ENCODE measurements at places on chromosomes 7 and 10.
A peak's percentile ranks its signal among the peaks of the same experiment; 100 is the strongest.

- DNase-seq = no peak
Measured at GRCh38 chr10:61847640-61848039, 53.9 kb upstream of the ARID5B start.

GRCh38 chr10:22701132-22701826 is 13.1 kb downstream of the PIP4K2A start:
- DNase-seq = no peak

DNA sequence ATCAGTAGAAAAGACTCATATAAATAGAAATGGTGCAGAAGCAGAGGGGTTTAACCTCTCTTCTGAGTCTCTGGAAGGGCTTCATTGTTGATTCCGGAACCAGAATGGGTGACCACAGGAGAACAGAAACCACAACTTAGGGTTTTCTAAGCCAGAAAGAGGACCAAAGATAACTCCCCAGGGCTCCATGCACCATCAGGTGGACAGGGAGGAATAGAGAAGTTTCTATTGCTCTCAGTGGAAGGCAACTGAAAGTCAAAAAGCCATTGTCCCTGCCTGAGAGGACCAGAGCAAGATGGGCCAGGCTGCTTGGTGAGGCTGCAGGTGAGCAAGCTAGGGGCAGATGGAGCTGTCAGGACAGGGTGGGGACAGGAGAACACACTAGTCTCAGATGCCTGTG is 14.6 kb upstream of the NPS start:
- no peak for DNase-seq

- DNase-seq = no peak
Measured at GRCh38 chr10:81444242-81444929, 430.6 kb upstream of the NRG3 start.

DNA sequence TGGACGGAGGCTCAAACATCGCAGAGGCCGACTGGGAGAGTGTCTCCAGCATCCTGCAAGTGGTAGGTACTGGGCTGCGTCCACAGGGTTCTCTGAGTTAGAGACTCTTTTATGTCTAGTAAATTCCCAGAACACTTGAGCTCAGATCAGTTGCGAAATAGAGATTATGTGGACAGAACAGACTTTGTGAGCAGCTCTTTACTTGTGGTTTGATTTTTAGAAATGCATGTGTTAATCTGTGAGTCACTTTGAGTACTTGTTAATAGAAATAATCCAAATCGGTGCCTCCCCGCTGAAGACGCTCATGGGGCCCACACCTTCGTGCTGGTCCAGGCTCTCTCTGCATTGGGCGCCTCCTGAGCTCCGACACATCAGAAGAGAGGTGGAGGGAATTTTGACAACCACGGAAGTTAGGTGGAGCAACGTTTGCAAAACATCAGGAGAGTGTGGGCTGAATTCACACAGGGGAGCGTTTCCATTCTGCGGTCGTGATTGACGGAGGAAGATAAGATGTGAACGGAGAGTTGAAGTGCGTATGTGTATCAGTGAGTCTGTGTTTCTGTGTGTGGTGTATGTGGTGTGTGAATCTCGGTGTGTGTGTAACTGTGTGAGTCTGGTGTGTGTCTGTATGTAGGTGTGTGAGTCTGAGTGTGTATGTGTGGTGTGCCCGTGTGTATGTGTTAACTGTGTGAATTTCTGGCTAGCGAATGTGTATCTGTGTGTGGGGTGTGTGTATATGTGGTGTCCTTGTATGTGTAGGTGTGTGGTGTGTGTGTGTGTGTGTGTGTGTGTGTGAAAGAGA is 32.1 kb downstream of the PFKP start:
- DNase-seq = no peak

GRCh38 chr7:20554072-20554471 is 61.4 kb upstream of the ABCB5 start:
- DNase-seq = no peak

- DNase-seq = no peak
Measured at GRCh38 chr10:1206101-1206500, 149.9 kb downstream of the WDR37 start.

DNA sequence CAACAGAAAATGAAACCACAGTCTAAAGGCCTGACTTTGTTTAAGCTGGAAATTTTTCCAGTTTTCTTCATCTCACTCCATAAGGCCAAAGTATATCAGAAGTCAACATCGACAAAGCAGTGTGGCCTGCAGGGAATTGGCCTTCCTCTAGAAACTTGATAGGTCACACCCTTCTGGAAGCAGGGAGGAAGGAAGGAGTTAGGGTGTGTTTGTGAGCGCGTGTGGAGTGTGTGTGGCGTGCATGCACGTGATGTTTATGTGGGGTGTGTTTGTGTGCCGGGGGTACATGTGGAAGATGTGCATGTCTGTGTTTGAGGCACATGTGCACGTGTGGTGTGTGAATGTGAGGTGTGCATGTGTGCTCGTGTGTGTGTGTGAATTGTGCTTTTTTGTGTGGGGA is 28.6 kb downstream of the ZC3HAV1 start:
- no peak for DNase-seq

DNA sequence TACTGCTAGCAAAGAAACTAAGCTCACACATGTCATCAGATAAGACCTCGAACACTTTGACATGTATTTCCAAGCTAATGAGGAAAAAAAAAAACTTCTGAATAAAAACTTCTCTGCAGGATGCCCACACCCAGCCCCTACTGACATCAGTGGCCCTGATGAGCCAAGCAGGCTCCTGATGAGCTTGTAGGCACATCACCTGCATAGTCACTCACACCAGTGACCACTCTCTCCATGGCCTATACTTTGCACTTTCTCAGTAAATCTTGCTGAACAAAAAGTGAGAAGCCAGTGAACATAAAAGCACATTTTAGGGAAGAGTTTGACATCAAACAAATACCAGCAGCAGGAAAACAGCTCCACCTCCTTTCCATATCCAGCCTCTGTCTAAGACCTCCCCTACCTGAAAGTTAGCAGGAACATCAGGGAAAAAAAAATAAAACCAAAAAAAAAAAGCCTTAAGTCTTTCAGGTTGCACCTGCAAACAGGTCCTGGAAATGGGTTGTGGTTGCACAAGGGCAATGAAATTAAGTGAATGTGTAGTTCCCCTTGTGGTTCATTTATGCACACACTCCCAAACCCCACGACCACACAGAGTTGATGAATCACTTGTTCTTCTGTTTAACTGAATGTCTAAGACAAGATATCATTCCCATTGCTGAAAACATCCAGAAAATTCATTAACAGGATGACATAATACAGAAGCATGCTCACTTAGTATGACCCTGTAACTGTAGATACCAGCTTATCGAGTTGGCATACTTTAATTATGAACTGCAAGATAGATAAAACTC is 205.2 kb upstream of the PDE1C start:
- DNase-seq = no peak

DNA sequence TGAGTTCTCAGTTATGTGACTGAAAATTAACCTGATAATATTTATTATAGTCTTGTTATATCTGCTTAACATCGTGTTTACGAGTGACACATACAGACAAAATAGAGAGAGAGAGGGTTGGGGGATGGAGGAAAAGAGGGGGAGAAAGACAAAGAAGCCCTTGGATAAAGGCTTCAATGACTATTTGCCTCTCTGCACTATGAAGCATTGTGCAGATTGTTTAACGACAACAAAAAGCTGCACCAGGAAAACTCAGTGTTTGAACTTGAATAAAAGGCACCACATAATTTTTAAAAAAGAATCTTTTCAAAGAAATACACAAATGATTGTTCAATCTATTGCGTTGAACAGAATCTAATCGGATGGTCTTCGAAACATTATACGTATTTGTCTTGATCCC is 27.8 kb downstream of the MAGI2 start:
- DNase-seq = no peak

GRCh38 chr7:16084370-16084769 is 337.0 kb downstream of the CRPPA start:
- DNase-seq = no peak

DNA sequence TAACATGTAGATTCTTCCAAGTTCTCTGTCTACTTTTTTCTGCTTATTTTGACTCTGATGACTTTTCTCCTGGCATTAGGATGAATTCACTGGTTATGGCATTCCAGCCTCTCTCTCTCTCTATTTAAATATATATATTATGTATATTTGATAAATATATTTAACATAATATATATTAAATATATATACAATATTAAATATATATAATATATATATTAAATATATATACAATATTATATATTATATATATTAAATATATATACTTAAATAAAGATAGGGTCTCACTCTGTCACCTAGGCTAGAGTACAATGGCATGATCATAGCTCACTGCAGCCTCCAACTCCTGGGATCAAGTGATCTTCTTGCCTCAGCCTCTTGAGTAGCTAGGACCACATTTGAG is 60.7 kb downstream of the ZNF783 start:
- no peak for DNase-seq

GRCh38 chr7:18940593-18941134 is 176.8 kb downstream of the TWIST1 start:
- DNase-seq = no peak

DNA sequence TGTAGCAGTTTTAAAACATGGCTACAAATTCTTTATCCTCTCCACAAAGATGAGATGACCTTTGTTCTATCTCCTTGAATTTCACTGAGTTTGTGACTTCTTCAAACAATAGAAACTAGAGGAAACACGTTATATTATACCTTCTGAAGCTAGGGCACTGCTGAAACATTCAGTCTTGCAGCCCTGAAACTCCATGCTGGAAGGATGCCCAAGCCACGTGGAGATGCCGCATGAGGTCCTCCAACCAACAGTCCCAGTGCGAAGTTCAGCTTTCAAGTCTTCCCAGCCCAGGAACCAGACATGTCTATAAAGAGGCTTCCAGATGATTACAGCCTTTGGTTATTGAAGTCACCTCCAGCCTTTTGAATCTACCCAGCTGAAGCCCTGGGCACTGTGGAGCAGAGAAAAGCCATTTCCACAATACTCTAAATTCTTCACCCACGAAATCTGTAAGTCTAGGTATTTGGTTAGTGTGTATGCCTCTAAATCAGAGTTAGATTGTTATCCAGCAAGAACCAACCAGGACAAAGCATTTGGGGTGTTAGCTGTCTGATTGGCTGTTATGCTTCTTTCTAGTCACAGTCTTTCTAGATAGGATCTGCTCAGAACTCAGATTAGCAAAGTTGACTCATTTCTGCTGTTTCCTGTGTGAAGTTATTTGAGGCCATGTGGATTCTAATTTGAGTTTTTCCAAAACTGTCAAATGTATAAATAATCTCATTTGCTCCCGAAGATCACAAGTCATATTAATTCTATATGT is 186.5 kb upstream of the TMEM72 start:
- DNase-seq = no peak

DNA sequence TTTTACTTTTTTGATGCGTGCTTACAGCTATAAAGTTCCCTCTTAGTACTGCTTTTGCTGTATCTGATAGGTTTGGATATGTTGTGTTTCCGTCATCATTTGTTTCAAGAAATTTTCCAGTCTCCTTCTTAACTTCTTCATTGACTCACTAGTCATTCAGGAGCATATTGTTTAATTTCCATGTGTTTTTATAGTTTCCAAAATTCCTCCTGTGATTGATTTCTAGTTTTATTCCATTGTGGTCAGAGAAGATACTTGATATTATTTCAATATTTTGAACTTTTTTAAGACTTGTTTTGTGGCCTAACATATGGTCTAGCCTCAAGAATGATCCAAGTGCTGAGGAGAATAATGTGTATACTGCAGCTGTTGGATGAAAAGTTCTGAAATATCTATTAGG is 75.5 kb upstream of the CREB5 start:
- no peak for DNase-seq

GRCh38 chr7:105782391-105783042 is 93.9 kb downstream of the ATXN7L1 start:
- no peak for DNase-seq

DNA sequence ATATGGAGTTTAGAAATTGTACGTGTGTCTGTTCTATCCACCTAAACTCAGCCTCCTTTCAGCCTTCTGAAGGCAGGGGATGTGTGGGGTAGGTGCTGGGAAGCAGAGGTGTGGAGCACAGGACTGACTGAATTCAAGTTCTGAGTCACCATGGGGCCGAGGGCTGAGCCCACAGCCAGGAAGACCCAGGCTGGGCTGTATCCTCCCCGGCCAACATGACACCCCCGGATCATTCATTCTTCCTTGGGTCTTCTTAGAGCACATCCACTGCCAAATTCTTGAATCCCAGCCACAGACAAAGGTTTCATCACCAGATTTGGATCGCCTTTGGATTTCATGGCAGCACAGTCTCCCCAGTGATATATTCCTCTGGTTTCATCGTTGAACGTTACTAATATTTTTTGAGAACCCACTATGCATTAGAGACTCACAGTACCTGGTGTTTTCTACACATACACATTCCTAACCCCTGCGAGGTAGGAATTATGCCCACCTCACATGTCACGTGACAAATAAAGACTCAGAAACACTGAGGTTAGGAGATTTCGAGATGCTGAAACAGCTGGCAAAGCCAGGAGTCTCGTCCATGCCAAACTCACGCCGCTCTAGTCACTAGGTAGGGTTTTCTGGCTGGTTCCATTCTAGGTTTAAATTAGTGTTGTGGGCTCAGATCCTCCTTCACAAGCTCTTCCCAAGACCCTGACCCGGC is 26.9 kb downstream of the CCDC3 start:
- DNase-seq = no peak

GRCh38 chr10:43262902-43263466 is 3.9 kb downstream of the RASGEF1A start:
- no peak for DNase-seq

DNA sequence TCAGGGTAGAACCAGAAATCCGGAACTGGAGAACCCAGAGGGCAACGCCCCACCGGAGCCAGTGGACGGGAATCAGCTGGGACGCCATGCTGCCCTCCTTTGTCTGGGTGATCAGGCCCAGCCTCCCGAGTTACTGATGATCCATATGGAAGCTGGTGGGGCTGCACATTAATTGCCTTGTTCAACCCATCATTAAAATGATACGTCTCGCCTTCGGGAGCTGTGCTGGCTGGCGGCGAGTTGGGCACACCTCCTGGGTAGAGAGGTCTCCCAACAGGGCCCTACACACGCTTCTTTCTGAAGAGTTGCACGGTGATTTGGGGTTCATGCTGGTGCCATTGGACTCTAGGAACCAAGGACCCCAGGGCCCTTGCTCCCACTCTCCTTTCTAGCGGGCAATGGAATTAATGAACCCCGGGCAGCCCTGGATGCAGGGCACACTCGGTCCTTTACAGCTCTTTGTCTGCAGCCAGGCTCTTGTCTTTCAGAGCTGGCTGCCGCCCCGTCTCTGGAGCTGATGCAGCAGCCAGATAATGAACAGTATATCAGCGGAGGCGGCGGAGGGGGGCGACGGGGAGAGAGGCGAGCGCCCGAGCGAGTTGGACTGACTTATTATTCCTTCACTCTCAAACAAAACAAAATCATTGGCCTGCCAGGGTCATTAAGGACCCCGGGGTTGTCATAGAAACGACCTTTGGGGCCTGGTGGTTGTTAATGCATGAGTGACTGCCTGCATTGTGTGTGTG is 412.2 kb upstream of the ZMIZ1 start:
- peak; percentile 32 for DNase-seq

DNA sequence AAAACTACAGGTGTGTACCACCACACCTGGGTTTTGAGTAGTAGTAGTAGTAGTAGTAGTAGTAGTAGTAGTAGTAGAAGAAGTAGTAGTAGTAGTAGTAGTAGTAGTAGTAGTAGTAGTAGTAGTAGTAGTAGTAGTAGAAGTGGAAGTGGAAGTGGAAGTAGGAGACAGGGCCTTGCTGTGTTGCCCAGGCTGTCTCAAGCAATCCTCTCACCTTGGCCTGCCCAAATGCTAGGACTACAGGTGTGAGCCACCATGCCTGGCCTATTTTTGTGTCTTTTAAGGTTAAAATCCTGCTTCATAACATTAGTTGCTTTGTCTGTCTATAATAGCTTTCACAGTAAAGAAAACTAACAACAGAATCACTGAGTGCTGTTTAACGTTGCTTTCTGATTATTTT is 111.7 kb downstream of the PODXL start:
- DNase-seq = no peak

- DNase-seq = no peak
Measured at GRCh38 chr7:69756235-69756634, 158.0 kb downstream of the AUTS2 start.

Data from left colon (tissue), 2 donors.